Glutamatergic neuron (in vitro differentiated cells): ENCODE measurements at places on chromosomes 5 and 9. TPM values are rescaled to one million over a fixed set of nuclear protein-coding genes. Genes with fewer than 3 reads are reported as not detected.

- peaks cover 41% of the 10 kb centered on the region for H3K4me1 ChIP-seq
- peaks cover 7% of the 10 kb centered on the region for H3K27me3 ChIP-seq
- H3K36me3 ChIP-seq = no peaks in the 10 kb centered on the region
- H3K4me3 ChIP-seq = peak overlapping the region; percentile 74
Measured at GRCh38 chr5:154162539-154163151, 27.9 kb upstream of the GALNT10 start.

NMUR2 gene
- not detected for total RNA-seq

DNA sequence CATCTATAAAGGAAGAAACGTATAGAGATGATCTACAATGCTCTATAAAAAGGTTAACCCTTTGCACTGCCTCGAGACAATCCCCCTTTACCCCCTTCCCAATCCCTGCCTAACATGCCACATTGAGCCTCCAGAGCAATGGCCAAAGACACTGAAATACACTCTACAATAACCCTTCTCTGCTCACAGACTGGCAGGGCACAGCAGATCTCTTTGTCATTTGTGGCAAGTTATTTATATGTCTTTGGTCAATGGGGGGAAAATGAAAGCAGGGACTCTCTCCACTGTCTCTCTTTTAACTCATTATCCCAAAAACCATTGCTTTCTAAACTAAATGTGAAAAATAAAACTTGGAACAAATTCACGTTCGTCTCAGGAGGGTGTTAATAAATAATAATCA lies 51.7 kb downstream of the PTCH1 start:
- peaks cover 49% of the 10 kb centered on the region for H3K4me1 ChIP-seq
- H3K36me3 ChIP-seq = peaks cover 9% of the 10 kb centered on the region
- H3K4me3 ChIP-seq = no peak overlapping the region

- DNase-seq = no peak
- H3K27ac ChIP-seq = no peak overlapping the region
- no peak overlapping the region for H3K4me3 ChIP-seq
- H3K4me1 ChIP-seq = peaks cover 5% of the 10 kb centered on the region
- no peaks in the 10 kb centered on the region for H3K36me3 ChIP-seq
- no peaks in the 10 kb centered on the region for H3K27me3 ChIP-seq
Measured at GRCh38 chr5:27491047-27491446, 452.7 kb upstream of the CDH9 start.

DNA sequence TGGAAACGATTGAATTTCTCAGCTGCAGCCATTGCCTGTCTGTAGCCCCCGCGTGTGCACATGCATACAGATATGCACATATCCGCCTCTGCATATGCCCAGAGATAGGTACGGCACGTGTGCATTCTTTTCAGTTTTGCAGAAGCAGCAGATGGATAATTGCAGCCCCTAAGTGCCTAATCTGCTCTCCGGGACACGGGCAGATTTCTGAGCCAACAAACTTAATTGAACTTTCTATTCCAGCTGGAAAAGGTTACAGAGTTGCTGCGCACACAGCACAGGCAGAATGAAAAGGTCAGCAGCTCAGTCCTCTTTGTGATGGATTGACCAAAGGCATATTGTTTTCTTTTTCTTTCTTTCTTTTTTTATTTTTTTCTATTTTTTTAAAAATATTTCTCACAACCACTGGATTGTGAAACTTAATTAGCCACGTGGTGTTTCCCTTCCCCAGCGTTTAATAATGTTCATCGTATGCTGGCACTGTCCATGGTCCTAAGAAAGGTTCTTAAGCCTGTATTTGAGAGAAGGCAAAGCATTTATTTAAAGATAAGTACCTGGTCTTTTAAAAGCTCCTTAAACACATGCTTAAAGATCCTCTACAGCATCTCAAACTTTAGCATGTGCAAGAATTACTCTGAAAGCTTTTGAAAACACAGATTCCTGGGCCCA lies 270.2 kb upstream of the BRINP1 start:
- no peak overlapping the region for H3K27ac ChIP-seq
- H3K27me3 ChIP-seq = no peaks in the 10 kb centered on the region
- no peak overlapping the region for H3K4me3 ChIP-seq
- no peaks in the 10 kb centered on the region for H3K36me3 ChIP-seq
- peaks cover 9% of the 10 kb centered on the region for H3K4me1 ChIP-seq

PCDHB12 gene
- total RNA-seq = 14.4 TPM

FAM153A gene
- total RNA-seq = not detected

GRCh38 chr5:124349931-124350330 lies 396.5 kb downstream of the ZNF608 start:
- H3K4me1 ChIP-seq = no peaks in the 10 kb centered on the region
- no peak for DNase-seq
- no peak overlapping the region for H3K4me3 ChIP-seq
- H3K27ac ChIP-seq = no peak overlapping the region
- no peaks in the 10 kb centered on the region for H3K36me3 ChIP-seq

- H3K4me1 ChIP-seq = peaks cover 5% of the 10 kb centered on the region
- peak overlapping the region; percentile 13 for H3K27ac ChIP-seq
- H3K27me3 ChIP-seq = no peaks in the 10 kb centered on the region
- no peak for DNase-seq
- no peaks in the 10 kb centered on the region for H3K36me3 ChIP-seq
- H3K4me3 ChIP-seq = peak overlapping the region; percentile 16
Measured at GRCh38 chr5:174145091-174145490, 99.6 kb downstream of the NSG2 start.

GRCh38 chr5:38938973-38939372 lies 93.2 kb downstream of the OSMR start:
- H3K27ac ChIP-seq = no peak overlapping the region
- DNase-seq = no peak
- no peaks in the 10 kb centered on the region for H3K27me3 ChIP-seq
- H3K4me1 ChIP-seq = no peaks in the 10 kb centered on the region
- H3K4me3 ChIP-seq = no peak overlapping the region
- H3K36me3 ChIP-seq = no peaks in the 10 kb centered on the region

- H3K27me3 ChIP-seq = no peaks in the 10 kb centered on the region
- no peaks in the 10 kb centered on the region for H3K4me1 ChIP-seq
- no peaks in the 10 kb centered on the region for H3K36me3 ChIP-seq
- H3K27ac ChIP-seq = no peak overlapping the region
- no peak overlapping the region for H3K4me3 ChIP-seq
Measured at GRCh38 chr5:95142145-95142544, 142.7 kb downstream of the MCTP1 start.

SLC6A3 gene
- 22.4 TPM for total RNA-seq
